ENCODE measurements at places on chromosomes 1 and 21. TPM values are rescaled to one million over a fixed set of nuclear protein-coding genes. Genes with fewer than 3 reads are reported as not detected.

Gene GBP6
- total RNA-seq, result not detected

Gene BTBD19
- 5.4 TPM for total RNA-seq

Gene SPRR2A
- total RNA-seq, result not detected

Gene TNFRSF14
- 12.0 TPM for total RNA-seq

Gene HOOK1
- total RNA-seq, result not detected

Gene C1QC
- total RNA-seq, result not detected
